ENCODE measurements at places on chromosomes 6 and 20.
A peak's percentile ranks its signal among the peaks of the same experiment; 100 is the strongest.

DNA sequence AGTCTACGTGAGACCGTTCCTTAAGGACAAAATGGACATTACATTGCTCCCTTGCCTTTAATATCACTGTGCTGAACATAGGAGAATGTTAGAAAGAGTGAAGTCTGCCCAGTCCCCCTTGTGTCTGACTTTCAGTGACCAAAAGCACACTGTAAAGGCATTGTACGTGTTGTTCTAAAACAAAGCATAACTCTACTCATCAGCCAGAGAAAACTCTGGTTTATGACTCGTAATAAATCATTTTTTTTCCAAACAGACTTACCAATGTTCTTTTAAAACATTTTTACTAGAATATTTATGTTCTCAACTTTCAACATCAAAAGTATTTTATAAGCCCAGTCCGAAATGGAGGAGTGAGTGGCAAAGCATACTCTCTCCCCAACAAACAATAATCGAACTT, 262.5 kb downstream of the GJA1 start:
- no peak for DNase-seq

DNA sequence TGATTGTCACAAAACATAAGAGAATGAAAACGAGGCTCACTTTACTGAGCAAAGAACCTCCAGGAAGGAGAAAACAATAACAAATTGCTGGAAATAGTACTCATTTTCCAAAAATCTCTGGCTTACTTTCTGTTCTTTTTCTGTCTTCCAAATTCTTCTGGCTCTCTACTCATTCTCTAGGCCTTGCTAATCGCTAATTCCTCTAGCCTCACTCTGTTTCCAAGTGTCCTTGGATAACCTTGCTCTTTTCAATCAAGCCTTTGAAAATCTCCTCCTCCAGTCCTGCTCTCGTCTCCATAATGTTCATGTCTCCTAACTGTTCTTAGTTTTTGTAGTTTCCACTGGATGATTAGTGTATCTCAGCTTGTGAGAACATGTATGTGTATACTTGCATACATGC, 96.2 kb upstream of the MAP7 start:
- no peak for DNase-seq

GRCh38 chr6:80541181-80541580, 434.7 kb downstream of the BCKDHB start:
- DNase-seq = no peak

GRCh38 chr20:15890407-15890982, 682.8 kb downstream of the KIF16B start:
- no peak for DNase-seq

GRCh38 chr6:72446430-72446829, 175.4 kb upstream of the KCNQ5 start:
- no peak for DNase-seq

GRCh38 chr6:112086744-112087135, 542 bp downstream of the TUBE1 start:
- no peak for DNase-seq

DNA sequence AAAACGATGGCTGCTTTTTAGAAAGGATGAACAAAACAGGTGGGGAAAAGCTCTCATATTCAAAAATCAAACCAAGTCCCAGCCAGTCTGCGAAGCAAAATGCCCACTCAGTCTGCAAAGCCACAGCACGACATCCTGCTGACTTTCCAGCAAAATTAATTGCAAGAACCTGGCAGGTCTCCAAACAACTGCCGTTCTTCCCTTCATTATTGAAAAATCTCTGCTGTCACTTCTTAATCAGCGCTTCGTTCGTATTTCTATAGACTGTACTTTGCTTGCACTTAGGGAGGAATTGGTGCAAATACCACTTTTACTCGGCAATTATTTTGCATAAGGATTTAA, 222.4 kb downstream of the CBLN4 start:
- DNase-seq = no peak

GRCh38 chr6:168678588-168678987, 237.6 kb downstream of the SMOC2 start:
- DNase-seq = no peak

DNA sequence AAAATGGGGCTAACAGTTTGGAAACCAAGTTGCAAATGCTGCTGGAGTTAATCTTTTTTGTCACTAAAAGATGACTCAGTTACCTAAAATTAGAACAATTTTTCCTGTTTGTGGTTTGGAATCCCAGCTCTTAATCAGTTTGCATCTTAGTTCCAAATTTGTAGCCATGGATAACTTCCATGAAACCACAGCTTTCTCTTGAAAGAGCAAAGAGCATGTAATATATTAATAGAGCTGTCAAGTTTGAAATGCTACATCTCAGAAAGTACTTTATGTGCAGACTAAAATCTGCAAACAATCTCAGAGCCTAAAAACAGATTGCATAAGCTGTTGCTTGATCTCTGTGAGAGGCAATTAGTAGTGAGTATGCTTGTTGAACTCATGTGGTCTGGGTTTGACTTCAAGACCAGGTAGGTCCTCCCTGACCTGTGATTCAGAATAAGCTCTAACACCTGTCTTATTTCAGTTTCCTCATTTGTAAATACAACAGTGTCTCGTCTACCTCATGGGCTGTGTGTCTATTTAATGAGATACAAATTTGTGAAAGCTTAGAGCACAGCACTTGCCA, 23.5 kb downstream of the DHX35 start:
- DNase-seq = no peak

DNA sequence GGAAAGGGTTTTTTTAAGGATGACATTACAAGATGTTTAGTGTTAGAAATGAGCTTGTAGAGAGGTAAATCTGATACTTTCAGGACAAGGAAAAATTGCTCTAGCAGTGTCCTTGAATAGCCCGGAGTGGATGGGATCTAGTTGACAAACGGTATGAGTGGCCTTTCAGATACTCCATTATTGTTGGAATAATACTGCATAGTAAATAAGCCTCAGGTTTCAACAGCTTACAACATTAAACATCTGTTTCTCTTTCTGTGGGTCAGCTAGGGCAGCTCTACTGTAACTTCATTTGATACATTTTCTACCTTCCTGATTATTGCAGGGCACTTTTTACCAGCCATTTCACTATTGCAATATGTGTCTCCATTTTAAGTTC, 118.0 kb downstream of the B3GAT2 start:
- DNase-seq = no peak

DNA sequence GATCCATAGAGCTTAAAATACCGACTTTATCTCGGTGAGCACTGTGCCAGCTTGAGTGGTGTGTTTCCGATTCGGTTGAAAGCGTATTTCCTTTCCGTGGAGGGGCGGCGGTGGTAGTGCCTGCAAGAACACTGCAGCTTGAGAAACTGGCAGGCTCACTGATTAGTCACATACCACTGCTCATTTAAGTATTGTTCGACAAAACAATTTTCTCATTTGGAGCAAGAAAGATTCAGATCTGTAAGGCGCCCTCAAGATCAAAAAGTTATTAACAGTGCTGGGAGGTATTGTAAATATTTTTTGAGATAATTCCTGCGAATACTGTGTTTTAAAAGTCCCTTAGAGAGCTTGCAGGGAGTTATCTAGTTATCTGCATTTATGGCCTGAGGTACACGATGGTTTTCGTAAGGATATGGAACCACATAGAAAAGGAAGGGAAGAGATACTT, 1.3 kb downstream of the MAPK14 start:
- DNase-seq = no peak

- DNase-seq = no peak
These were observed 342.7 kb downstream of the PRL start for GRCh38 chr6:21953831-21954801.

DNA sequence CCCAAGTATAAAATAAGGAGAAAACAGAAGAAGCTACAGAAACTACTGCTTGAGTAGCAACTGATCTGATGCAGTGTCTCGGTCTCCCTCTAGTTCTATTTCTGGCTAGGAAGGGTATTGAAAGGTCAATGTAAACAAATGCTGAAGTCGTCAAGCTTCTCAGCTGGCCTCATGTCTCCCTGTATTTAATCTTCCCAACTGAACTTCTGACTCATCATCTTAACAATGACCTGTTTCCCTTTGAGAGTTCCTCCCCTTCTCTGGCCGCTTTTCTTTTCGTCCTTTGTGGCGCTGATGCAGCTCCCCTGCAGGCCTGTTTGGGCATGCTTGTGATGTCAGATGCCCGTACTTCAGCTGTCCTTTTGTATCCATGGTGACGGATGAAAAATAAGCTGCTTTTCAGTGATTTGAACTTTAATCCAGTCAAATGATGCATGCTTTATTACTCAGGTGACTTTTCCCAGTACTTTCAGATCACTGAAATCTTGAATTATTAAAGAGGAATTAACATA, 7.8 kb upstream of the LCA5 start:
- peak; percentile 93 for DNase-seq

DNA sequence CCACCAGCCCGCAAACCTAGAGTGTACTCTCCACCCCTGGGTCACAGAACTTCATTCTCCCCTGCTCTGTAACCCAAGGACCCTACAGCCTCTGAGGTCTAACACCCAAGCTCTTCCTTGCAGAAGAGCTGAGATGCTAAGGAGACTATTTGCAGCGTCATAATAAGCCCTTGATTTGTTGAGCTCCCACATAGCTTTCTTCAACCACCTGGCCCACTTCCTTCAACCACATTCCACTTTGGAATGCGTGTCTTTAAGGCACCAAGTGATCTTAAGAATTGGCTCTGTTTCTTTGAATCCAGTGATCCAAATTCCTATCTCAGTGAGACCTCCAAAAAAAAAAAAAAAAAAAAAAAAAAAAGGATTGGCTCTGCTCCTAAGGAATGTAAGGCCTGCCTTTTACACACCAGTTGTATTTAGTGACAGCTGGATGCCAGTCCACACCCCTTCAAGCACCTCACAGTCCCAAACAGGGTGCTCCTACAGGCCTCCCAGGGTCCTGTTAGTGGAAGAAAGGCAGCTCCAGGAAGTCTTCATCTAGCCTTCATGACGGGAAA, 106.2 kb downstream of the UBE3D start:
- no peak for DNase-seq

DNA sequence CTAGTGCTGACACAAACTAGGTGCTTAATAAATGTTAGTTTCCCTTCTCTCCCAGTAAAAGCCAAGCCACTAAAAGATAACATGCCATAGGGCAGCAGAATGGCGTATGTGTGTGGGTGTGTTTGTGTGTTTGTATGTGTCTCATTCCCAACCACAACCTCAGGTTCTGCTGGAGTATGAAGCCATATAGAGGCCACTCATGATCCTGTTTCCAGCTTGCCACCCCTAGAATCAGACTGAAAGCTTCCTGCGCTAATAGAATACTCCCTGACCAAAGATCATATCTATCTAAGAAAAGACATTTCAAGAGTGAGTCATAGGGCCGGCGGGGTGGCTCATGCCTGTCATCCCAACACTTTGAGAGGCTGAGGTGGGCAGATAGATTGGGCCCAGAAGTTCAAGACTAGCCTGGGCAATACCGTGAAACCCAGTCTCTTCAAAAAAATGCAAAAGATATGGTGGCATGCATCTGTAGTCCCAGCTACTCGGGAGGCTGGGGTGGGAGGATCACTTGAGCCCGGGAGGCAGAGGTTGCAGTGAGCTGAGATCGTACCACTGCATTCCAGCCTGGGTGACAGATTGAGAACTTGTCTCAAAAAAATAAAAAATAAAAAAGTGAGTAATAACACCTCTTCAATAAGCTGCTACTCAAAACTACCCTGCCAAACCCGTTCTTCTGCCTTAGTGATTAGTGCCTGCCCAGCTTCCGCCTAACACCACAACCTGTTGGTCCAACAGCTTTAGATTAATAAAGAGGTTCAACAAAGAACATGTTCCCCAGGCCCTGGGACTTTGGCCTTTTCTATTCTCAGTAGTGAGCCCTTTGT, 11.8 kb upstream of the SNRPC start:
- DNase-seq = no peak

DNA sequence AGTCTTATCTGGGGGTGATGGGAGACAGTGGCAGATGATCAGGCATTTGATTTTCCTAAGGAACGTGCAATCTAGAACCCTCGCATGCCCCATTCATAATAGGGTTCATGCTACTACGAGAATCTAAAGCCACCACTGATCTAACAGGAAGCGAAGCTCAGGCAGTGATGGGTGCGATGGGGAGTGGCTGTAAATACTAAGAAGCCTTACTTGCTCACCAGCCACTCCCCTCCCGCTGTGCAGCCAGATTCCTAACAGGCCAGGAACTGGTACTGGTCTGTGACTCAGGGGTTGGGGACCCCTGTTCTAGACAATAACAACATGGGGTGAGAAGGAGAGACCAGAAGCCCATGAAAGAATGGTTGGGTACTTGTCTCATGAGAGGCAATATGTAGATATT, 4.5 kb downstream of the TREML4 start:
- no peak for DNase-seq

DNA sequence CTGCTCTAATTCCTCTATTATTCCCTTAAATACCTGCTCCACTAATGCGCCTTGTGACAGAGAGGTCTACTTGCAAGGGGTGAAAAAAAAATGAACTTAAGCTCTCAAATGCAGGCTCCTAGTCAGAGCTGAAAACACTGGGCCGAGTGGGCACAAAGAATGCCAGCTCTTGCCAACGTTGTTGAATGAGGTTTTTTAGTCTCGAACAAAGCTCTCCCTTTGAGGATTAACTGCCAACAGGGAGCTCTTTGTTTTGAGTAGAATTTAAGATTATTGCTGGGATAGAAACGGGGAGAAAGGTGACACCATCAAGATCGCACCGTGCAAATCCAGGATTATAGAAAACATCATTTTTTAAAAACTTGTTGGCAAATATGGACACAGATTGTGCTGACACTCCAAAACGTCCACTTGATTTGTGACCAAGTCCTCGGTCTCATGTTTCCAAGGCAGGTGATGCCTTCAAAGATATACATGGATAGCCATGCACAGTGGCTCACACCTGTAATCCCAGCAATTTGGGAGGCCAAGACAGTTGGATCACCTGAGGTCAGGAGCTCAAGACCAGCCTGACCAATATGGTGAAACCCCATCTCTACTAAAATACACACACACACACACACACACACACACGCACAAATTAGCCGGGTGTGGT, 163.2 kb downstream of the BMP7 start:
- no peak for DNase-seq

GRCh38 chr20:58888521-58889333, 36.2 kb downstream of the GNAS start:
- DNase-seq = peak; percentile 90

DNA sequence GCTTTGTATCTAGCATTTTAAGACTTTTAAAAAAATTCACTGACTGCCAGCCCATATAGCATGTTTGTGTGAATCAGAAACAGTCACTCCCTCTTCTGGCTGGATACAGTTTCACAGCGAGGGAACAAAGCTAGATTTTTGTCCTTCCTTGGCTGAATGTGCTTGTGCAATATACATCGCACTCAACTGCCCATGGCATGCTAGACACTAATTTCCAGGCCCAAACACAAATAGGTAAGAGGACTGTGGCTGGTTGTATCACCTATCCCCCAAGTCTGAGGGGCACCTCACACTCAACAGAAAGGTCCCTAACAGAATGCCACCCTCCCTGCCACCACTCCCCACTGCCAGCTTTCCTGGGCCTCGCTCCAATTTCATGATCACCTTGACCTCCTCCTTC, 16.2 kb upstream of the BLCAP start:
- DNase-seq = no peak

- DNase-seq = no peak
These were observed 1.9 kb downstream of the BAK1 start for GRCh38 chr6:33578164-33578563.

DNA sequence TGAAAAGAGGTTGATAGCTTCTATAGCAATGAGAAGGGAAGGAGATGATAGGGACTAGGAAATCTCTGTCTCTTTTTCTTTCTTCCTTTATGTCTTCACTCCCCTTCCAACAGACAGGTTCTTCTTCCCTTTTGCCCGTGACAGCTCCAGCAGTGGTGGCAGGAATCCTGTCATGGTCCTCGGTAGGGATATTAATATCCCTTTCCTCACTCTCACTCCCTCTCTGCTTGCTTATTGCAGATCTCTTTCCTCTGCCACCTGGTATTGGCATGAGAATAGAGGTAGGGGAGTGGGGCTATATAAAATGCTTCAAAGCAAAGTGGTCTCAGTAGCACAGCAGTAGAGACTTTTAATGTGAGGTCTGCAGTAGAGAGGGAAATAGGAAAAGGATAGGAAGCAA, 19.7 kb downstream of the RAD21L1 start:
- DNase-seq = no peak

All from osteocyte (in vitro differentiated cells).